Right cardiac atrium (tissue), 5 donors: ENCODE measurements at places on chromosomes 1 and 21. TPM values are rescaled to one million over a fixed set of nuclear protein-coding genes. Genes with fewer than 3 reads are reported as not detected.

DNA sequence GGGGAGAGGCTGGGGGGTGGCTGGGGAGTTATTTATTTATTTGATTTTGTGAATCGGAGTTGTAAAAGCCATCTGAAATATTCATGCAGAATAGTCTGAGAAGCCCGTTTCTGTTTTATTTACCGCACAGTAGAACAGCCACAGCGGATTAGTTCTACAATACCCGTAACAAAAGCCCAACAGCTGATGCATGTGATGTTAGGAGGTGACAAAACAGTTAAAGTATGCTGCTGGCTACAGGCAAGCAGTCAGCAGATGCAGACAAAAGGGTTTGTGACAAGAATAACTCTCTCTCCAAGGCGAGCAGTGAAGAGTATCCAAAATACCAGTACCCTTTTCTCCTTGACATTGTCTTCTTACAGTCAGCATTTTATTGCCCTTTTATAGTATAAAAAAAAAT lies 42.0 kb downstream of the PROX1 start:
- no peak for DNase-seq

DNA sequence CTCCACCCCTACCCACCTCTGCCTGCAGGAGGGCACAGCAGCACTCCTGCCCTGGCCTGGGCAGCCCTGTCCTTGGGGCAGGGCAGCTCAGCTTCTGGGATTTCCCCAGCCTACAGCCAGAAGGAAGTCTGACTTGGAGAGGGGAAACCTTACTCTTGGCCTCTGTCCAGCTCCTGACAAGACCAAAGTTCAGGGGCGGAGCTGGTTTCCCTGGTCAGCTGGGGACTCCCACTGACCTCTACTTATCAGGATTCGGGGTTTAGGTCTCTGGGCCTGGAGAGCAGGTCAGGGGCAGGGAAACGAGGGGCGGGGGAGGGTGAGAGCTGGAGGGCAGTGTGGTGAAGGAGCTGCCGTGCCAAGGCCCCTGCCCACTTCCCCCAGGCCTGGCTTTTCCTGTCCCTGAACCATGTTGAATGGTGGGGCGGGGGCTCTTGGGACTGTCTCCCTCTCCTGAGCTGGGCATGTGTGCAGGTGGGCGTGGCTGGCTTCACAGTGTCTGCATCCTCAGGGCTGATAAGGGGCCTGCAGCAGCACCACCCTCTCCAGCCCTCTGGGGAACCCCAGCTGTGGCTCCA lies 16.8 kb upstream of the ETV3 start:
- DNase-seq = peak; percentile 67

DNA sequence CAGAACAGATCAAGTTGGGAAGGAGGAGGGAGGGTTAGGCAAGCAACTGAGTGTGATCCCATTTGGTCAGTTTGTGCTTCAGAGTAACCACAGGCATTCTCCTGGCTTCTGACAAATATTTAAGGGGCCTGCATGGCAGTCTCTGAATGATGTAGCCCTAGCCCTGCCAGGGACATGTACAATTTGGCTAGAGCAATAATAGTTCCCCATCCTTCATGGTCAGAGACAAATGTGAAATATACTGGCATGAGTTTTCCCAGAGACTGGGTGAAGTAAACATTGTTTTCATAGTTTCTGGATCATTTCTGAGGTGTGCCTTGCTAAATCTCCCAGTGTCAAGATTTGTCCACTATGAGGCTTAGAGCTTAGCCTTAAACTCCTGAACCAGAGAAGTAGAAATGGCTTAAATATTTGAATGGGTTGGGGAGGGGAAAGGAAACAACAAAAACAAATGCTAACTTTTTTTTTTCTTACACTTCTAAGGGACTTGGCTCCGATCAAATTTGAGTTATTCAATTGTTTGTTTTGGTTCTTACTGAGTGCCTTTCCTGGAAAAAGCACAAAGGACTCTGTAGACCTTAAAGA lies 42.0 kb upstream of the UBE2U start:
- DNase-seq = no peak

DNA sequence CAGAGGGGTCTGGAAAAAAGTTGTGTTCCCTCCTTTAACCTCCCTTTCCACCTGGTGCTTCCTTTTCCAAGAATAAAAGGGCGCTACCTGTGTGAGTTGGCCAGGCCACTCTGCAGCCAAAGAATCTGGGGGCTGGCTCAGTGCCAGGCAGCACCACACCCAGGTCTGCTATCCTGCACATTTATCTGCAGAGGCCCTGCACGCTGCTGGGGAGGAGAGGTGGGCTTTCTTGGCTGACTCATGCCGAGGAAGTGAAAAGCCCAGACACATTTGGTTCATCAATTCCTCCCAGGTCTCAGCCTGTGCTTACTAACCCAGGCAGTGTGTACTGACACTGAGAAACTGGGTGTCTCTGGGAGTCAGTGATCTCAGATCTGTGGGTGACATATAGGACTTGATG lies 79.8 kb upstream of the F3 start:
- DNase-seq = no peak

DNA sequence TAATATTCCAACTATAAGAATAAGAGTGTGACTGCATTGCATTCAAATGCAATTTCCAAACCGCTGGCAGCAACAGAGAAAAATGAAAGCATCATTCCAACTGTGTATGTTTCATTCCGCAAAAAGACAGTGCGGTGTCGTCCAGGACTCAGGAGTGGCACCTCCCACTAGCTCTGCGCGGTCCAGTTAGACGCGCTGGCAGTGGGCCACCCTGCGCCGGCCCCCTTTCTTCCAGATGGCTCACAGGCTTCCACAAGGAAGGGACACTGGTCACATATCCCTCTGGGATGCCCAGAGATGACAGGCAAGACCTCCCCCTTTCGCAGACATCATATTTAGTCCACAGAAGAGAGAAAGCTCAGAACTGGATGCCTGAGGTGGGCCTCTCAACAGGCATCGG lies 11.9 kb downstream of the WRAP73 start:
- no peak for DNase-seq

DNA sequence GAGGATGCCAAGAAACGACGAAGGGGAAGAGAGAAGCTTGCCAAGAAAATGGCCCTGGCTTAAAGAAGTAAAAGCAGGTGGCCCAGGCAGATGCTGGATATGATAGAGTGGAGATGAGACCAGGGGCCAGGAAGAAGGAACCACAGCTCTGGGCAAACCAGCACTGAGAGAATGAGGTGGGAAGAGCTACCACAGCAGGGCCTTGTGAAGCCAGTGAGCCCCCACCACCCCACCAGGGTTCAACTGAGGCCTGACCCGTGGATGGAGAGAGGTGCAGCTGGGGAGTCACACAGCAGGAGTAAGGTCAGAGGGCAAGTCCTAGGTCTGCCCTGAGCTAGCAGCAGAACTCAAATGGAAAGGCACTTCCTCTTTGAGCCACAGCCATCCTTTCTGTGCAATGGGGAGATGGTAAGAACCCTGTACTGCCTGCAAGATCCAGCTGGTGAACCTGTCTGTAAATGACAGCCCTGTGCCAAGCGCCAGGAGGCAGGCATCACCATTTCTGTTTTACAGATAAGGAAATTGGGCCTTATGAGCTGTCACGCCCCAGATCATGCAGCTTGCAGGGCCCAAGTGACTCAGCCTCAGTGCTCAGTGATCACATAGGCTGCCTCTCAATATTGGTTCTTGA lies 8.5 kb downstream of the SH3BGRL3 start:
- DNase-seq = no peak

The NFIA gene
- 127 TPM for total RNA-seq

The LENEP gene
- total RNA-seq = not detected
